ENCODE measurements at places on chromosomes 2 and 18.
A peak's percentile ranks its signal among the peaks of the same experiment; 100 is the strongest.

DNA sequence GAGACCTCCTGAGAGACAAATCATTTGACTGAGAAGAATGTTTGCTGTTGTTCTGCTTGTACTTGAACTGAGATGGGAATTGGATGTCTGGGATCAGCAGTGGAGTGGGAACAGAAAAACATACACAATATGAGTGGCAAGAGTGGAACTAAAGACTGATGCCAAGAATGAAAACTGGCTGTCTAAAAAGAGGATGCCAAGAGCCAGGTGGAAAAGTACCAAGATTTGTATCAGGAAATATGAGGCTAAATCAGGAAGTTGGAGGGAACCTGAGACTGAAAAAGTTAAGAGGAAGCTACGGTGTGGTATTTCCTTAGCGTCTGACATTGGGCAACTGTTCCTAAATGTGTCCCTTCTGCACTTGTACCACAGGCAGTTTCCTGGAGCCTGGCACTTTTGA, 440.9 kb upstream of the CELF4 start:
- no peak for DNase-seq

DNA sequence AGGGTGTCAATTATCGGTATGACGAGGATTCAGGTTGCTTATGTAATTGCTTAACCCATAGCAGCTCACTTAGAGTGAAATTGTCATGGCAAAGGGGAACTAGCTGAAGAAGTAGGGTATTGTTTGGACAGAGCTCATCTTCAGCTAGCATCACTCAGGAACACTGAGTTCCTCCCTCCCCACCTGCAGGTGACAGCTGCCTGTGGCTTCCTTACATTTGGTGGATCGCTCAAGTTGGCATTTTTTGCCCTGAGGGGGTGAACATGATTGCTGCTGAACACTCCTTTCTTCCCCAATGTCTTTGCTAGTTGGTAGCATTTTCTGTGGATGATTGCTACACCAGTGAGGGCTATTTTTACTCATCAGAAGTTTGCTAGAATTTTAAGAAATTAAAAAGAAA, 86.7 kb upstream of the THUMPD2 start:
- DNase-seq: no peak

GRCh38 chr2:225510796-225511195, 111.3 kb downstream of the NYAP2 start:
- DNase-seq: no peak

GRCh38 chr18:36560187-36560586, 262.7 kb downstream of the FHOD3 start:
- DNase-seq: no peak

DNA sequence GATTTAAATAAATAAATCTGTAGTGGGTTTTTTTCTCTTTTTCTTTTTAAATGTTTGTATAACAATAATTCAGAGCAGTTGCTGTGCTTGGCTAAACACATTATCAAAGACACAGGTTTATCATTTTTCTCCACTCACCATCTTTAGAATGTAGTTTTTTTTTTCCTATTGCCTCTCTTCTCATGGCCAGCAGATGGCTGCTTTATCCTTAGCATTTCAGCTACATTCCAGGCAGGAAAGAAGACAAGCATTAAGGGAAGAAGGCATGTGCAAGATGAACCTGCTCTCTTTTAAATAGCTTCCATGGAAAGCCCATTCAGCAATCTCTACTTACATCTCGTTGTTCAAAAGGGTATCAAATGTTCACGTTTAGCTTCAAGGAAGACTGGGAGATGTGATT, 42.6 kb downstream of the ARHGAP15 start:
- no peak for DNase-seq

GRCh38 chr2:201891676-201892075, 85.3 kb downstream of the CDK15 start:
- DNase-seq: no peak

DNA sequence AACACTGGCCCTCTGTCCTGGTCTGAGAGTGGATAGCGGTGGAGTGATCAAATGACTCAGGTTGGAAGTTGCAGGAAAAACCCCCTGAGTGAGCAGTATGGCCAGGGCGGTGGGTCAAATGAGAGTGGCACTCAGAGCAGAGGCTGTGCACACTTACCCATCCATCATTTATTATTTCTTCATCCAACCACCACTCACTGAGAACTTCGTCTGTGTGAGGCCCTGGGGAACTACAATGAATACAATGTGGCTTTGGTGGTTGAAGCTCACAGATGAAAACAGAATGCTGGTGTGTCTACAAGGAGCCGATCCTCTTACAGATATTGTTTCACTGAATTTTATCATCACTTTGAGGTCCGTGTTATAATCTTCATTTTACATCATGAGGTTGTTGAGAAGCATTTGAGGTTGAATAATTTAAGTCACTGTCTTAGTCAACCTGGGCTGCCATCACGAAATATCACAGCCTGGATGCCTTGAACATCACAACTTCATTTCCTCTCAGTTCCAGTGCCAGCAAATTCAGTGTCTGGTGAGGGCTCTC, 73.4 kb upstream of the ID2 start:
- DNase-seq: peak; percentile 14

GRCh38 chr2:225472161-225472560, 72.7 kb downstream of the NYAP2 start:
- no peak for DNase-seq

DNA sequence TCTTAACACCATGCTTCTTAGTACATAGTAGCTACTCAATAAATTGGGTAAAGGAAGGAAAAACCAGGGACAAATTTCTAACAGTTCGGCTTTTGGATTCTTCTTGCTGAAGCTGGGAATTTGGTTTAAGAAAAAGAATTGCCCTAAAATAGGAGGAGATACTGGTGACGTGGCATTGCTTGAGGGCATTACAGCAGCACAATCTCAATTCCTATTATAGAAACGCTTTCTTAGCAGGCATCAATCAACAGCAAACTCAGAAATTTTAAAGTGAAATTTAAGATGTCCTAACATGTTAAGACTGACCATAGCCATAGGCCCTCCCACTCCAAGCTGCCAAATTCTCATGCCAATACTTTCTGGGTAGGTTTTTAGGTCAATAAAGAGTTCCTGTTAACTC, 169.5 kb downstream of the SRBD1 start:
- no peak for DNase-seq

DNA sequence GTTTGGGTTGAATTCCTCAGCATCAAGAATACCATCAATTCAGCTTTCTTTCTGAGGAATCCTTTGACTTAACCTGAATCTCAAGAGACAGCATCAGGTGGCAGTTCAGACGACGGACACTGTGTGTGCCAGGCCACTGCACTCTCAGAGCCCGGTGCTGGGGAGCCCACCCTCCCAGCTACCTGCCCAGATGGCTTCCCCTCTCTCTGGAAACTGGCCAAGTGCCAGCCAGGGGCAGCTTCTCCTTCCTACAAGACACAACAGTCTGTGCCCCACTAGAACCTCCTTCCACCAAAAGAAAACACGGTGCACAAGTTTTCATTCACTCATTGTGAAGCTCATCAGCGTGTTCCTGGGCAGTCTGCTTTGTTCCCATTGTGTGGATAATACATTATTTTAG, 28.5 kb downstream of the MAL start:
- no peak for DNase-seq

GRCh38 chr2:175792881-175793280, 209.2 kb downstream of the LNPK start:
- no peak for DNase-seq

DNA sequence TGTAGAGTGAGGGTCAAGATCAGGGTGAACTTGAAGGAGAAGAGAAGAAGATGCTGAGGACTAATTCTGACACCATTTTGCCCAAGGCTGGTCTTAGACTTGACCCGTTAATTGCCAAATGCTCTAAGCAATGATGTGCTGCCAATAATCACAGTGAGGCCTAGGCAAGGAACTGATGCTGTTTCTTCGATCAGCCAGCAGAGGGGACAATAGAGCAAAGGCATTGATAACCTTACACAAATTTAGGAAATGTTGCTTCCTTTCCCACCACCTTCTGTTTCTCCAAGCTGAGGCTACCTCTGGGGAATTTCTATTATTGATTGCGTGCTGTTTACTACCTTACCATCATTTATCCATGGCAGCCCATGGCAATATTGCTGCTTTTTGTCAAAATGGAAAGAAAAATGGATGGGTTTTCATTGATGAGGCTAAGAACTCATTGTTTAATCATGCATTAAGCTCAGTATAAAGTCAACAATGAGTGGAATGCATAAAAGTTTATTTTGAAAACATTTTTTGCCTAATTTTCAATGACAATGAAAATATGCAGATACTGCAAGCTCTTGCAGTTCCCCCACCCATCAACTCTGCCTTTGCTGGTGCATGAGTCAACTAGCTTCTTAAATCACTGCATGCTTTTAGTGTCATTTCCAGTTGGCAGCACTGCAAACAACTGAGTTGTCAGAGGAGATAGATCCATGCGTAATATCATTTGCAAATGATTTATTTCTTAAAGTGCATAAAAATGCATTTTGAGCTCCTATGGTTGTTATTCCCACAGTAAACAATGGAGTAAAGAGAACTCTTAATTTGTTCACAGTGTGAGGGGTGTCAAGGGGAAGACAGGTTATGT, 116.4 kb upstream of the NYAP2 start:
- peak; percentile 30 for DNase-seq

DNA sequence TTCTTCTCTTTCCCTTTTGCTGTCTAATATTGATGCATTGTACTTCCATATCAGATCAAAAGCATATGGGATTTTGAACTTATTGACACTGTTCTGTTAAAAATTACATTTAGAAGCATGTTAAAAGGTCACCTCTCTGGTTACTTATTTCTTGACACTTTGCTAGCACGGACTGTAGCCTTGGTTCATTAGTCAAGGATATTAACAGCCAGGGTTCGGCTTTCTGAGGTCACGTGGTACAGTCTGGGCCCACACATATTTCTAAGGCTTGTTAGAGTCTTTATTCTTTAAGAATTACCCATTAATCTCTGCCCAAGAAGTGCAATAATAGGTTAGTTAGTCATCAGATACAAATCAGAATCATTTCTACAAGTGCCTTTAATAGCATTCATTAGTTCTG, 1035.8 kb upstream of the FANCL start:
- no peak for DNase-seq

DNA sequence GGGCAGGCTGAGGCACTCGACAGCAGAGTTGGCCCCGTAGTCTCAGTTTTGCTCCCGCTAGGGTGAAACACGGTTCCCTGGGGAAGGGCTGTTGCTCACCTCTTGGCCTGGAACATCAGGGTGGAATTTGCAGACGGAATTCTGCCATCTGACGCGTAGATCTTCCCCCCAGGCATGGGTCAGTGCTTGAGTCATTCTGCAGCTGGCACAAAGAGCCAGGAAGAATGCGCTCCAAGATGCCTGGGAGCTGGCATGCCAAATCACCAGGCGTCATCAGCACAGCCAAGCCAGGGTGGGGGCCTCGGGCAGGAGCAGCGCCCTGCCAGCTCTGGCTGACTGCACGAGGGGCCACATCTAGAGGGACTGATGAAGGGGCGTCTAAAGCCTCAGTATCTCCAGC, 42.7 kb downstream of the ODC1 start:
- DNase-seq: no peak

DNA sequence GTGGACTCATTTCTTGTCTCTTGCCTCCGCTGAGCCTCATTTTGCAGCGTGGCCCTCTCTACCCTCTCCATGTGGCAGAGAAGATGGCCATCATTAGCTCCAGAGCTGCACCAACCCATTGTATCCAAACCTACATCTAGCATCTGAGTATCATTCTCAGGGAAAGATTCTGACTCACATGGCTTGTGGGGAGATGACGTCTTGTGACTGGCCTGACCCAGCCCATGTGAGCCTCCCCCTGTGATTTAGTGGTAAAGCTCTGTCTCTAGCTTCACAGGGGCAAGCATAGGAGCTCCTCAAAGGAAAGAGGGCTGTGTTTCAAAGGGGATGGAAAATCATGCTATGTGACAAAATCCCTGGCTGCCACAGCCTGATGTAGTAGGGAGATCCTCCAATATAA, 87.4 kb upstream of the RBMS1 start:
- no peak for DNase-seq

- DNase-seq: no peak
Observed at GRCh38 chr2:26993768-26994167, 23.3 kb downstream of the MAPRE3 start.

- no peak for DNase-seq
Observed at GRCh38 chr2:183034806-183035205, 3.5 kb downstream of the NCKAP1 start.

GRCh38 chr2:169715379-169716237, 18.0 kb upstream of the KLHL23 start:
- no peak for DNase-seq

DNA sequence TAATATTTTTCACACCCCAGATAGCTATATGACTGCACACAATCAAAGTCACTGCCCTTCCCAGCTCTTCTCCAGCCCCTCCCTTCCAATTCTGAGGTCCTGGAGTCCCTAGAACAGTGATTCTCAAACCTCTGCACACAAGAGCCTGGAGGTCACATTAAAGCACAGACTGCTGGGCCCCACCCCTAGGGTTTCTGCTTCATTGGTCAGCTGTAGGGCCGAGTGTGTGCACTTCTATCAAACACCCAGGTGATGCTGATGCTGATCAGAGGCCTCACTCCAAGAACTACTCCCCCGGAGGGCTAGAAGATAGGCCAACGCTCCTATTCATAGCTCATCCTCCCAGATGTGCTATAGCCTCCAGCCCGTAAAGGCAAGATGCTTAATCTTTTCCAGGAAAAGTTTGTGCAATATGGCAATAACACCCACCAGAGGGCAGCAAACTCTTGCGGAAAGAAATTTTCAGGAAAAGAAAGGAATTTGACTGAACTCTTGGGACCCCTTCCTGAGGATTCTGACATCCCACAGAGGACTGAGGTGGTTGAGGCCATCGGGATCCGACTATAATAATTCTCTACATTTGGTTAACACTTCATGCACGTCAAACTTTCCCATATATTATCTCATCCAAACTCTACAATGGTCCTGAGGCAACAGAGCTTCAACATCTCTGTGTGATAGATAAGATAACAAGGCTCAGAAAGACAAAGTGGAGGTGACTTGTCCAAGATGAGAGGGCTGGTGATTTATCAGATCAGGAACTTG, 194.2 kb upstream of the PKDCC start:
- DNase-seq: peak; percentile 28

DNA sequence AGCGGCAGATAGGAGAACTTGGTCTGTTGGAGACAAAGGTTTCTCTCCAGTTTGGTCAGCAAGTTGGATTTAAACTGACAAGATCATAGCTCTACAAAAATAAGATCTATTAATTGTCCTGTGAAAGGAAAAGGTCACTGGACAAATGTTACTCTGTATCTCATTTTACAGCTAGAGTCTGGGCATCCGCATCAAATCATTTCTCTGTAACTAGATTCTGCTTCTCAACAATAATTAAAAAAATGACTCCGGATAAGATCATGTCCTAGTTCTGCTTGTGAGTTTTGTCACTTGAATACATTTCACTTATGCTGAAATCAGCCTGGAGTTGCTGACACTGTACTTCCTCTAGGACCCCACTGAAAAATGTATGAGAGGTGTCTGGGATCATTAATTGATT, 310.8 kb downstream of the ALK start:
- no peak for DNase-seq

- DNase-seq: no peak
Observed at GRCh38 chr18:13124411-13124810, 94.1 kb upstream of the LDLRAD4 start.

- DNase-seq: no peak
Observed at GRCh38 chr2:56741601-56742102, 557.9 kb downstream of the CCDC85A start.

GRCh38 chr2:30362468-30363081, 84.5 kb upstream of the LCLAT1 start:
- no peak for DNase-seq

- no peak for DNase-seq
Observed at GRCh38 chr2:215571689-215572088, 135.8 kb upstream of the FN1 start.
